Fibroblast of skin of back (primary cell): ENCODE measurements at places on chromosomes 3 and 15.

DNA sequence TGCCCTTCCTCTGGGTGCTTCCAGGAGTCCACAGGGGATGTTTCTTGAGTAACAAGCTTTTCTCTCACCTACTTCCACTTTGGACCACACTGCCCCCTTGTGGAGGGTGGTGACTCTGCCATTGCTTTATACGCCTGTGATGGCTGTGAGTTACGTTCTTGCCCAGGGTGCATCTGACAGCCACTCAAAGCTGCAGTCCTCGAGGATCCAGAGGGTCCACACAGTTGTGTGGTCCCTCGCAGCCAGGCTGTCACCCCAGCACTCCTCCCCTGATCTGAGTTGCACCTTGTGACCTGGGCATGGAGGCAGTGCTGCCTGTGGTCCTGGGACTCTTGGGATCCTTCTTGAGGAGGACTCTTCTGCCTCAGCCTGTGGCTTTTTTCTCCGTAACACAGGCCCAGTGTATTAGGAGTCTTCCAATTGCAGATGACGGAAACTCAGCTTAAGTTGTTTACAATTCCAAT, 23.4 kb downstream of the FOXL2 start:
- DNase-seq, result peak; percentile 81

GRCh38 chr3:133444423-133444774, 44.5 kb downstream of the BFSP2 start:
- DNase-seq, result no peak

GRCh38 chr3:36219398-36219797, 160.9 kb upstream of the STAC start:
- DNase-seq, result peak; percentile 92

DNA sequence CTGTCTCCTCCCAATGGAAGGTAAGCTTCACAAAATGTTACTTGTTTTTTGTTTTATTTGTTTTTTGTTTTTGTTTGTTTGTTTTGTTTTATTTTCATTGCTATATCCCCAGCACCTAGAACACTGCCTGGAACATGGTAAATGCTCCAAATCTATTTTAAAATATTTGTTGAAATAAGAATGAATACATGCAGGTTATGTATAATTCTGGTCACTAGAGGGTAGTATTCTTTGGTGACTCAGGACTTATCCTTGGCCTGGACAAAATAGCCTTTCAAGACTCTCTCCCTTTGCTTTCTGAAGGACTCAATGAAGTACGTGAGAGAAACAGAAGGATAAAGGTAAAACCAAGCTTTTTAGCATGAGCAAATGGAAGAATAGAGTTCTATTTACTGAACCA, 46.9 kb upstream of the PPP2R3A start:
- DNase-seq, result peak; percentile 46

GRCh38 chr3:130517602-130518001, 625 bp downstream of the COL6A6 start:
- peak; percentile 28 for DNase-seq

- no peak for DNase-seq
Observed at GRCh38 chr3:72888546-72889309, 882 bp downstream of the GXYLT2 start.
